ENCODE measurements at places on chromosomes 12 and 14.
A peak's percentile ranks its signal among the peaks of the same experiment; 100 is the strongest.

GRCh38 chr12:52918784-52919183 is 13.9 kb upstream of the KRT8 start:
- DNase-seq, result no peak

GRCh38 chr12:53966385-53967133 is 6.4 kb upstream of the HOXC11 start:
- no peak for DNase-seq

DNA sequence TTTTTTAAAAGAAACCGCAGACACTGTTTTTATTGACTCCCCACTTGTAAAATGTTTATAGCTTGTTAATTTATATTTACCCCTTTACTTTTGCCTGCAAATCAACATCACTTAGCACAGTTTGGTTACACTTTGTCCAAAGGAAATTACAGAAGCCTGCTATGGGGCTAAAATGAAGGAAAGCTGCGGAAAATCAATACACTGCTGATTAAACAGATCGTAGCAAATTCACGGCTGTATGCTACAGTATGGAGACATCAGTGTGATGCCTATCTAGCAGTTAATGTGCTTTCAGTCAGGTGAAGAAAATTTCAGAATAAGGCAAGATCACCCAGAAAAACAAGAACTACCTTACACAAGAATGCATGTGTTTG is 110.0 kb downstream of the FOXG1 start:
- DNase-seq, result no peak

GRCh38 chr14:22400655-22401259 is 188.3 kb downstream of the DAD1 start:
- DNase-seq, result no peak

- DNase-seq, result no peak
These were observed 696 bp upstream of the GPHN start for GRCh38 chr14:66507181-66507721.

DNA sequence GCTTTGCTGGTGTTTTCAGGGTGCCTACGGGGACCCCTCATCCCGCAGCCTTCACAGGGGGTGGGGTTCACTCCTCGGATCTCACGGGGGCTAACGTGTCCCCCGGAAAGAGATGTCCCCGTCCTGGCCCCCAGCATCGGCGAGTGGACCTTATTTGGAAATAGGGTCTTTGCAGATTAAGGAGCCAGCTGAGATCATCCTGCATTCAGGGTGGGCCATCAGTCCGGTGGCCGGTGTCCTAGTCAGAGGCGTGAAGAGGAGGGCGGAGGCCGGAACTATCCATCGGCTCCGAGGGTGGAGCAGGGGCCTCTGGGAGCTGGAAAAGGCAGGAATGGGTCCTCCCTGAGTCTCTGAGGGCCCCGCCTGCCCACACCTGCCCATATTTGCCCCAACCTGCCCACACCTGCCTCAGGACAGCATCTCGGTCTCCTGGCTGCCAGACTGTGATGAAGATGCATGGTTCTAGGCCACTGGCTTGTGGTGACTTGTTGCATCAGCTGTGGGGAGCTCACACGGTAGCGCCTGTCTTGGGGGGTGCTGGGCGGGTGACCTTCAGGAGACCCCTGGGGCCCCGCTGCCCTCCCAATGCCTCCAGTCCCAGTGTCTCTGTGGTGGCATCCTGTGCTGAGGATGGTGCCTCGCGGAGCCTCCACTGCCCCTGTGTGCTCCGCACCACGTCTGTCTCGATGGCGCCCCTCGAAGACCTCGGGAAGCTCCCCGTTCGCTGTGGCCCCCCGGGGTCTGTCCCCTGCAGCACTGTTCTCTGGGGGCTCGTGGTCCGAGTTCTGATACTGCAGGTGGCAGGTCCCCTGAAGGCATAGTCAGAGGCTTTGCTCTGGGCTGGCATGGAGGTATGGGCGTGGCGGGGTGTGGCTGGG is 14.7 kb downstream of the NOC4L start:
- DNase-seq, result peak; percentile 52

DNA sequence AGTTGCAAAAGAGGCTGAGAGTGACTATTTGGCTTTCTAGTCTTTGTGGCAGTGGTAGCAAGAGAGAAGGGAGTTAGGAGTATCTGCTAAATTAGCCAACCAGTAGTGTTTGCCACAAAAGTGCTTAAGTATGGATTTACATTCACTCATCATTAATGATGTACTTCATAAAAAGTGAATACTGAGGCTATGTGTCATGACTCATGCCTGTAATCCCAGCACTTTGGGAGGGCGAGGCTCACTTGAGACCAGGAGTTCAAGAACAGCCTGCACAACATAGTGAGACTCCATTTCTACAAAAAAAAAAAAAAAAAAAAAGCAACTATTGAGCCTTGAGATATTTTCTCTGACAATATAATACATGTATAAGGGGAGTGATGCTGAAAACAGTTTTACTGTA is 36.8 kb downstream of the CCDC177 start:
- no peak for DNase-seq

GRCh38 chr12:89556976-89557375 is 31.1 kb upstream of the POC1B start:
- DNase-seq, result peak; percentile 39

DNA sequence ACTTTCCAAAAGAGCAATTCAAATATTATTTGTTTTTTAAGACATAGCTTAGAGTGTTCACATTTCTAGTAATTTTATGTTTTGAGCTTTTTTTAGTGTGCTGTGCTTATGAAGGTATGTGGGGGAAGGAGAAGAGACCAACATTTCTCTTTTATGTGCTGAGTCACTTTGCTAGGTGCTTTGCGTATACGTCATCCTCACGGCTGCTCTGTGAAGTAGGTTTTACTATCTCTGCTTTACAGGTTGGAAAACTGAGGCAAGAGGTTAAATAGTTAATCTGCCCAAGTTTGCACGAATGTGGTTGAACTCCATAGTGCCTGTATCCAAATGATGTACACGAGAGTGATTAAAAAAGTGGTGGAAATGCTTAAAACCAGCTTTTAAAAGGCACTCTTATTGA is 75.9 kb downstream of the AEBP2 start:
- DNase-seq, result no peak

DNA sequence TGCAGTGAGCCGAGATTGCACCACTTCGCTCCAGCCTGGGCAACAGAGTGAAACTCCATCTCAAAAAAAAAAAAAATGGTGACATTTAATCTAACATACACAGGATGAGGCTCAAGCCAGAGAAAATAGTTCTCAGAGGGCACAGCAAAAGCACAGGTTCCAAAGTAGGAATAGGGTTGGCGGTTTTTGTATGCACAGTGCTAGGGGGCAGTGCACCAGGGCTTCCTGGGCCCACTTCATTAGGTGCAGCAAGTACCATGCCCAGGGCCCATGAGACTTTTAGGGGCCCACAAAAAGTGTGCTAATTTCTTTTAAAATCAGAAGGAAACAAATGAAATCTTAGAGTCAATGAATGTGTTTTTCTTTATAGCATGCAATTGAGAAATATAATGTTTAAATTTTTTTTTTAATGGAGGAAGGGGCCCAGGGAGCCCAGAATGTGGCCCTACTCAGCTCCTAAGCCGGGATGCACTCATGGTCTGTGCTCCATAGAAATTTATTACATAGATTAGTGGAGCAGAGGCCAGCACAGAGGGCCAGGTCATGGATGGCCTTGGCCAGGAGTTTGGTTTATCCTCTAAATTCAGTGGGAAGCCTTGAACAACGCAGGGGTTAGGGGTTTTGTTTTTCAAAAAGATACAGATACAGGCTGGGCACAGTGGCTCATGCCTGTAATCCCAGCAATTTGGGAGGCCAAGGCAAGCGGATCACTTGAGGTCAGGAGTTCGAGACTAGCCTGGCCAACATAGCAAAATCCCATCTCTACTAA is 2.3 kb downstream of the AK7 start:
- no peak for DNase-seq

- no peak for DNase-seq
These were observed 24.5 kb downstream of the JDP2 start for GRCh38 chr14:75452324-75452723.

GRCh38 chr12:115528466-115528865 is 749.0 kb downstream of the MED13L start:
- no peak for DNase-seq

GRCh38 chr14:25009891-25010290 is 40.1 kb downstream of the STXBP6 start:
- DNase-seq, result peak; percentile 14

- no peak for DNase-seq
These were observed 393.0 kb downstream of the FSCB start for GRCh38 chr14:44113769-44114730.

DNA sequence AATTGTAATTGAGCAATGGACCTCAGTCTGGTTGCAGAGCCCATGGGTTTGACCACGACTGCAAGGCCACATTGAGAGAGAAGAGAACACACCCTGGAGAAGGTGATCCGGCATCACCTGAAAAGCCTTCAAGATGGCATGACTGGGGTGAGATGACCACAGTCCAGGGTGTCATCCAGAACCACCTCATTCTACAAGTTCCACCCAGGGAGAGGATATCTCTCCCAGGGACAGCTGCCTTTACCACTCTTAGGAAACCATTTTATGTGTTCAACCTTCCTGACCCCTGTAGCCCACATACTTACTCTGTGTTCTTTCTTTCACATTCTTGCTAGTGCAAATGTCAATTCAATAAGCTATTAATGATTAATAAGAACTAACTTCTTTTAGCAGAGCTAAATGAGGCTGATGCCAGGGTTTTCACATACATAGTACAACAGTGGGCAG is 43.4 kb upstream of the CPM start:
- no peak for DNase-seq

DNA sequence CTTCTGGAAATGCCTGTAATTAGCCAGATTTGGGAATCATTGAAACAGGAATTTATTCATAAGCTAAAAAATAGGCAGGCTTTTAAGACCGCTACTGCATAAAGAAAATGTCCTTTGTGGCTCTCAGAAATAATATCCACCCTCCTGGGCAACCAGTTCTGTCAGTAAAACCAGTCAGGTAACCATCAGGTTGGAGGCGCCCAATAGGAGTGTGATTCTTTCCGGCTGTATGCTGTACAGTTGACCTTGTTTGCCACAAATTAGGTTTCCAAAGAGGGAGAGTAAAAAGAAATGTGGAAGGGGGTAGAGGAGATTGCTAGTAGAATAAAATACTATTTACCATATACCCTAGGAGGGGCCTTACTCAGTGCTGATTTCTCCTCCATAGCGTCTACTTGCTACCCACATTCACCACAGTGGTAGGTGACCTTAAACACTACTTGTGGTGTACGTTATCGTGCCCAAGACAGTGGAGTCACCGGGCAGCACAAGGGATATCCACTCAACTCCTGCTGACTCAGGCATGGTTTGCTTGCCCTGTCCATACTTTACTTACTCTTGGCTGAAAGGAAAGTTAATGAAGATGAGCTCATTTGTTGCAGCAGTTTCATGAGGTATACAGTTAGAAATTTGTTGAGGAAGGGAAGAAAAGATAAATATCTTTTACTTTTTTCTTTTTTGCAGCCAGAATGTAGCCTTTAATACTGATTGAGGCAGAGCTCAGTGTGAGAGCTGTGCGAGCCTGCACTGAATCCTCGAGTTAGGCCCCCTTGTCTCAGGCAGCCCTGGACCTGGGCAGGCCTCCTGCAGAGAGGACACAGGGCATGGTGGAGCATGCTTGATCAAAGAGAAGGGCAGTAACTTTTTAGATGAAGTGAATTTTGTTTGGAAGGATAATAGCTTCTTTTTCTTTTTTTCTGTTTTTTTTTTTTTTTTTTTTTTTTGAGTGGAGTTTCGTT is 76.7 kb downstream of the DIP2B start:
- DNase-seq, result no peak

- DNase-seq, result peak; percentile 94
These were observed 59.9 kb upstream of the FBRSL1 start for GRCh38 chr12:132429946-132430643.

DNA sequence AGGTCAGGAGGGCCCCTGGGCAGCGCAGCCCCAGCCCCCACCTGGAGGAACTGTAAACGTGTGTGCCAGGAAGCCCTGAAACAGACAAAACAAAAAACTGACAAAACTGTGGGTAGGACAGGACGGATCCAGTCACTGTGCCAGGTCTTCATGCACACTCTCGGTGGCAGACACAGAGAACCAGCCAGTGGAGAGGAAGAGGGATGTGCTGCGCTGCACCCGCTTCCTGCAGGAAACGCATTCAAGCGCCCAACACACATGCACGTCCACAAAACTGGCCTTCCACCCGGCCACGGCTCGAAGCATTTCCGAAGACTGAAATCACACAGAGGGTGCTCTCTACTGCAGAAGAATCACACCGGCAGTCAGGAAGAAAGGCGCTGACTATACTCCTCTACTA is 16.9 kb downstream of the BRF1 start:
- no peak for DNase-seq
